ENCODE measurements at places on chromosomes 7 and 10.
A peak's percentile ranks its signal among the peaks of the same experiment; 100 is the strongest.

DNA sequence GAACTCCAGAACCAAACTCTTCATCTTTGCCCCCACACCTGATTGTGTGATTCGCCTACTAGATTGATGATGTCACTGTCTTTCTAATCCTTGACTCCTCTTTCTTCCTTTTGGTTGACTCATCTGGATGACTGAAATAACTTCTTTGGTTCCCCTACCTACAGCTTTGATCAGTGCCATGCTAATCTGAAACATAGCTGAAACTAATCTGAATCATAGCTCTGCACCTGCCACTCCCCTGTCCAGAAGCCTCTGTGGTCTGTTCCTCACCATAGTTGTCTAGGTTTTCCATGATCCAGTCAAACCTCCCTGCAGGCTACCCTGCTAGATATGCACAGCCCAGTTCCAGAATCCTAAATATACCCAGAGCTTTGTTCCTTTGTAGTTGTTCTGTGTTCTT is 51.9 kb downstream of the ZNF365 start:
- no peak for DNase-seq

DNA sequence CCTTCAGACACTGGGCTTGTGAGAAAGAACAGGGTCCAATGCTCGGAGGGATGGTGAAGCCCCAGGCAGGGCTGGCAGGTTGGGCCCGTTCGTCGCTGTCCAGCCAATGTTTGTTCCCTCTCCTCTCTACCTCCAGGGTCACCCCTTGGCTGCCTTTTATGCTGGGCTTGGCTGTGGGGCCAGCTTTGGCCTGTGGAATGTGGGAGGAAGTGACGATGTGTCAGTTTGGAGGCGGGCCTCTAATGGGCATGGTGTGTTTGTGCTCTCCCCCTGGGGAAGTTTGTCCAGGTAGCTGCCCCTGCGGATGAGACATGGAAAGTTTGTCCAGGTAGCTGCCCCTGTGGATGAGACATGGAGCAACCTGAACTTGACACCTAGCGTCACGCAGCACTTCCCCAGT is 236.7 kb downstream of the GLRX3 start:
- DNase-seq: no peak

GRCh38 chr7:48617993-48618392 is 306.4 kb upstream of the CDC14C start:
- DNase-seq: no peak

DNA sequence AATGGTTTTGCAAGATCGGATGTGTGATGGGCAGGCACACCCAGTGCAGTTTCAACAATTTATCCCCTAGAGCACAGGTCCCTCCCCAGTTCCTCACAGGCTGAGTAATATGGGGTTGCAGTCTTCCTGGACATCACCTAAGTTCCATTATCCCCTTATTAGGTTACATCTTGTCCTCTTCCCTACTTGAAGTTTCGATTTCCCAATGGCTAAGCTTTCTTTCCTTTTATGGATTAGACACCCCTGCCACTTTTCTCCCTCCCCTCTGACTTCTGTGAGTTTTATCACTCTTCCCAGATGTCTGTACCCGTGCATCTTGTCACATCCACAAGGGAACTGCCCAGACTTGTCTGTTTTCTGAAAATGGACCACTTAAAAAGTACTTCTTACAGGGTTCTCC is 2.4 kb upstream of the NIPSNAP2 start:
- no peak for DNase-seq

GRCh38 chr10:123007558-123008354 is 839 bp downstream of the IKZF5 start:
- peak; percentile 69 for DNase-seq

DNA sequence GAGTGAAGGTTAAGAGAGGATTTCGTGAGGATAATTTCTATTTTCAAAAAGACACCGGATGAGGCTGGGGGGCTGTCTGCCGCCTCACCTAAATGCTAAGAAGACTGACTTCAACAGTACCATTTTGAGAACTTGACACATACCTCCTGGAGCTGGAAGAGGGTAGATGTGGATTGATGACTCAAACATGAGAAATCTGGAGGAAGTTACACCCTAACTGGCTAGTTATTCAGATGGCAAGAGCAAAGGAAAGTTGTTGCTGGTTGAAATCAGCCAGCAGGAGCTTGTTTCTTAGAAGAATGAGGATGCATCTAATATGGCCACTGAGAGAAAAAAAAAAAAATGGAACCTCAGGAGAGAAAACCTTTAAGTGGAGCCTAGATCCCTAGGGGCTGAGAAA is 76.2 kb upstream of the KIAA1217 start:
- DNase-seq: no peak

DNA sequence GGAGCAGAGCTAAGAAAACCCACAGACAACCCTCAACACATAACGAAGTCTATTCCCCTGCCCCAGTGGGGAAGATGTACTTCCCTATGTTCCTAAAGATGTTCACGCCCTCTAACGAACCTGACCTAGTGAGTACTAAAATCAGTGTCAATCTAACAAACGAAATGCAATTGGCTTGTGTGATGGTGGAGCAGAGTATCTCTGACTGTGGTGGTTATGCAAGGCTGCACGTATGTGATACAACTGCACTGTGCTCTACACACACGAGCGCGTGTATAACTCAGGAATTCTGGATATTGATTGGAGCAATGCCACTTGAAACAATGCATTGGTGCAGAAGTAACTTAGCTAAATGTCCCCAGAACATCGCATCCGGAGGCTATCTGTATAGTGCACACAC is 1.3 kb downstream of the ANKRD16 start:
- DNase-seq: no peak

DNA sequence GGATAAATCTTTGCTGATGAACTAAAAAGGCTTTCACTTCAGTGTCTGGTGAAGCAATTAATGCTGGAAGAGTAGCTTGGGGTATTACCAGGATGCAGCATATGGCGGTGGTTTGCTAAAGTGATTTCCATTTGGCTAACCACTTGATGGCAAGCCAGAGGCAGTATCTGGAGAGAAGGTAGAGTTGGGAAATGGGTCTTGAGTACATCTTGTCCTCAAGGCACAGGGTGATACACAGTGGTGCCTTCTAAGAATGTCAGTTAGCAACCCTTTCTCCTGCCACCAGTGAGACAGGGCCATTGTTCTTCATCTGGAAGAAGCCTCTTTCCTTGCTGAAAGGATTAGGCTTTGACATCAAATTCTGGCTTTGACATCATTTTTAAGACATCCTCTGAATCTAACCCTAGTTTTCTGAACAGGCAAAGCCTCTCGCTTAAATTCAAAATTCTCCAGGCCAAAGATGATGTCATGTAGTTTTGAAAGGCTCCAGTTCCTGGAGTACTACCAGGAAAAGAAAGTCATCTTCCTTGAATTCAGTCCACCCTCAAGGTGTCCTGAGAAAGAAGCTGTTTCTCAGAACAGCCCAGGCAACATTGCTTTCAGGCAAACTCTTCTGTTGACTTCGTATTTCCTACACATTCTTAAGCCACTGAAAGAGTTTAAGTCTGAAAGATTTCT is 162.4 kb downstream of the ARID5B start:
- no peak for DNase-seq

GRCh38 chr10:61860964-61861758 is 40.3 kb upstream of the ARID5B start:
- DNase-seq: no peak

DNA sequence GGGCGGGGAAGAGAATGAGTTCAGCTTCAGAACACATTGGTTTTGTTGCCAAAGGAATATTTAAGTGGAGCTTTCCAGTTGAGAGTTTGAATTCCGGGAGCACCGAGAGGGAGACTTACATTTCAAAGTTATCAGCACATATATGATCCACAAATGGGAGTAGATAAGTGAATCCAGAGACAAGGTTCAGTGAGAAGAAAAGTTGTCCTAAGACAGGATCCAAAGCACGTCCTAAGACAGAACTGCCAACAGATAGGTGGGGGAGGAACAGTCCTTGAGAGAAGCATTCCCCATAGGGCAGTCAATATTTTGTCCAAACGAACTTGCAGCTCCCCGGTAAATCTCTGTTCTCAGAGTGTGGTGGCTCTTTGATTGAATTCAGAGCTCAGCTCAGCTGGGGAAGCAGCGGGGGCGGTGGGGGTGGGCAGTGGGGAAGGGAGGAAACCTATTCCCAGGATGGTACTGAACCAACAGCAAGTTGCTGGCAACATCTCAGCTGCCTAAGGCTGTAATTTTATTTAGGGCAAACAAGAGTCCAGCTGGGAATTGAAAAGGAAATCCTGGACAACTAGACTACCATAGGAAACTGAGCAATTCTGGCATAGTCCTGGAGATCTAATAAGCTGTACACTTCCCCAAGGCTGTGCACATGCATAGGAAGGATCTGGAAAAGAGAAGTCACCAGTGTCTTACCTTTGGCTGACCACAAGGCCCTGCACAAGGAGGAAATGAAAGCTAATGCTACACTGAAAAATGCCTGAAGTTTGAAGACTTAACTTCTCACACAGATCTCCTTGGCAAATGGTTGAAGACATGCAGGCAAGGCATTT is 94.2 kb upstream of the CXCL12 start:
- no peak for DNase-seq

GRCh38 chr7:22093001-22093400 is 147.3 kb upstream of the CDCA7L start:
- DNase-seq: no peak

GRCh38 chr7:141362580-141363435 is 188.4 kb upstream of the AGK start:
- DNase-seq: no peak

GRCh38 chr10:44467900-44468299 is 83.0 kb upstream of the CXCL12 start:
- no peak for DNase-seq

GRCh38 chr10:99996671-99997648 is 12.8 kb downstream of the DNMBP start:
- no peak for DNase-seq

GRCh38 chr10:74084955-74085354 is 65.7 kb downstream of the AP3M1 start:
- no peak for DNase-seq

- no peak for DNase-seq
Observed at GRCh38 chr10:19815731-19816410, 361 bp upstream of the PLXDC2 start.

DNA sequence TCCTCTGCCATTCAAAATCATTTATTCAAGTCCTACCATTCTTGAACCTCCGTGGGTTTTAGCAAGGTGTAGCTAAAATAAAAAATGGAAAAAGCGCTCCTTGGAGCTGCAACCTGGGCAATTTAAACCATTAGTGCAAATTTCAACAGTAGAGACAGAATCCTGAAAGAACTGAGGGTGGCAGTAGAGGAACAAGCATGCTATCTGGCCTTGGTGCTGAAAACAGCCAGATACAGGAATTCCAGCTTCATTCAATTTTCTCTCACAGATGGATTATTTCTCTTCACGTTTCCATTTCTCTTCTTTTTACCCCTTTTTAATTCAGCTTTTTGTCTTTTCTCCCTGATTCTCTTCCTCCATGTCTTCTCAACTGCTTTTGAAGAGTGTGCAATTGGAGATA is 77.7 kb downstream of the OTUD1 start:
- no peak for DNase-seq

DNA sequence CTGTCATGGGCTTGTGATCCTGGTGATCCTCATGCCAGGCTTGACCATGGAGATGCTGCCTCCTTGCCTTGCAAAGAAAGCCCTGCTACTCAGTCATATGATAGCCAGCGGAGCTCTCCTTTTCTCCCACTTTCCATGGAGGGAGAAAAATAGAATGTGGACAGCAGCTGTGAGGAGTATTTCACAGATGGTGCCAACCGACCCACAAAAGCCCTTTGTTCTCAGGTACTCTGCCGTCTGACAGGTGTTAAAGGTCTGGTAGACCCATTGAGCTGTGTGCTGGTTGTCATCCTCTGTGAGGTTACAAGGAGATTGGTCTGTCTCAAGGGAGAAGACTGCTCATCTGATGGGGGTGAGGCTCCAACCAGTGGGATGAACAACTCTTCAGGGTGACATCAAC is 29.5 kb upstream of the COBL start:
- no peak for DNase-seq

- DNase-seq: no peak
Observed at GRCh38 chr10:5318148-5318547, 46.6 kb upstream of the UCN3 start.

- no peak for DNase-seq
Observed at GRCh38 chr10:15703151-15703880, 16.4 kb downstream of the ITGA8 start.

DNA sequence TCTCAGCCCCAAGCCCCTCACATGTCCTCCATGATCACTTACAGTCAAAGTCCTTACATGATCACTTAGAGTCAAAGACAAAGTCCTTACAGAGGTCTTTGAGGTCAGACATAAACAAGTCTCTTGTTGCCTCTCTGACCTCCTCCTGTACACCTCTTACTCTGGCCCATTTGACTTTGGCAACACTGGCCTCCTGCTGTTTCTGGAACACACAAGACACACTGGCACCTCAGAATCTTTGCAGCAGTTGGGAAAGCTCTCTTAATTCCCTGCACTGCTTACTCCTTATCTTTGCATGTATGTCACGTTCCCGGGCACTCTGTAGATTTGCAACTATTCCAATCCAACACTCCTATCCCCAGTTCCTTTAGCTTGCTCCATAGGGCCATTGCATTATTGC is 102.3 kb downstream of the NSUN6 start:
- DNase-seq: no peak

GRCh38 chr7:99121496-99122021 is 22.3 kb downstream of the SMURF1 start:
- DNase-seq: no peak

DNA sequence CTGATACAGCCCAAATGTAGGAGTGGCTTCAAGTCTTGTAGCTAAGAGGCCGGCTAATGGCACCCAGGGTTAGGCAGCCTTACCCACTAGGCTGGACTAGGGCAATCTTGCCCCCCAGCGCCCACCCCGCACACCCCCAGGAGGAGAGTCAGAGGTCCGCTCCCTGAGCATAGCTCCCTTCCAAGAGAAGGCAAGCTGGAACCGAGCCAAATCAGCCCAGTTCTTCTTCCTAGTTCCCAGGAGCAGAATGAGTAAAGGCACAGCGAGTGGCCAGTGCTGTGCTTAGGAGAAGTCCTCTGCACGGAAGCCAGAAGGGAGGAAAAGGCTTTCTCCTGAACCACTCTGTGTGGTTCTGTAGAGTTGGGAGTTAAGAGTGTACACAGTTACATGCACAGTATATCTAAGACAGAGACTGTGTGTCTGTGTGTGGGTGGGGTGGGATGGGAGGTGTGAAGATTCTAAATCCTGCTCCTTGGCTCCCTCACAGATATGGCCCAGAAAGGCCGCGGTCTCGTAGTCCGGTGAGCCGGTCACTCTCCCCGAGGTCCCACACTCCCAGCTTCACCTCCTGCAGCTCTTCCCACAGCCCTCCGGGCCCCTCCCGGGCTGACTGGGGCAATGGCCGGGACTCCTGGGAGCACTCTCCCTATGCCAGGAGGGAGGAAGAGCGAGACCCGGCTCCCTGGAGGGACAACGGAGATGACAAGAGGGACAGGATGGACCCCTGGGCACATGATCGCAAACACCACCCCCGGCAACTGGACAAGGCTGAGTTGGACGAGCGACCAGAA is 59.7 kb upstream of the PDCD4 start:
- no peak for DNase-seq

DNA sequence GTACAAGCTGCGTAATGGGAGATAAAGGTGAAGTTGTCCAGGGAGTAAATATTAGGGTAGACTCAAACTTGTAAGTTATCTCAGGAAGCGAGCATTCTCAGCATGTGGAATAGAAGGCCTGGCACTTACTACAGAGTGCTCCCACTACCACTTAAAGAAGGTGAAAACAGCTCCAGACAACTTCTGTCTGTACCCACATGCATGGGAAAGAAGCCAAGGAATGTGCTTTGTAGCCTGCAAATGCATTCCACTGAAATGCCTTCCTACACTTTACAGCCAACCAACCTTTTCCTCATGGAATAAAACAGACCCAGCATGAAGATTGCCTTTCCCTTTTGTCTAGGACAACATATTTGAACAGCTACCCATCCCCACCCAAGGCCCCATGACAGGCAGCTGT is 45.4 kb upstream of the NPSR1 start:
- DNase-seq: no peak

- DNase-seq: no peak
Observed at GRCh38 chr10:96660297-96660696, 60.0 kb downstream of the PIK3AP1 start.

All from CD4-positive, alpha-beta T cell treated with Interleukin-21 for 1 hour (primary cell).